ENCODE measurements at places on chromosomes 1 and 21.

DNA sequence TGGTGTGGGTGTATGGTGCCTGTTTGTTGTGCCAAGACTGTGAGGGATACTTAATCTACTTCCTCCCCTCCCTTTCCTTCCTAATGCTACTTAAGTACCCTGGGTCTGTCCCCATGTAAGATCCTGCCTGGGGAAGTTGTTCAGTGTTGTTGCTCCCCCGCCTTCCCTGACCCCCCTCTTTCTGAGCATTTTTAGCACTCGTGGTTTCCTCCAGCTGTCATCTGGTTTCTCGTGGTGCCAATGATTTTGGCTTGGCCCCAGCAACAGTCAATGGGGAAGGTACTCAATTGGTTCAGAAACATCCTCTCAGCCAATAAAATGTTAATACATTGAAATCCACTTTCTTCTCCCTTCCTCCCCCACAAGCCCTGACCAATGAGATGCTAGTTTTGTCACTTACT is 8.0 kb upstream of the B4GALT3 start:
- no peak for DNase-seq

GRCh38 chr1:219381396-219381795 is 207.7 kb downstream of the LYPLAL1 start:
- no peak for DNase-seq

GRCh38 chr1:76827066-76827465 is 40.2 kb upstream of the ST6GALNAC5 start:
- no peak for DNase-seq

DNA sequence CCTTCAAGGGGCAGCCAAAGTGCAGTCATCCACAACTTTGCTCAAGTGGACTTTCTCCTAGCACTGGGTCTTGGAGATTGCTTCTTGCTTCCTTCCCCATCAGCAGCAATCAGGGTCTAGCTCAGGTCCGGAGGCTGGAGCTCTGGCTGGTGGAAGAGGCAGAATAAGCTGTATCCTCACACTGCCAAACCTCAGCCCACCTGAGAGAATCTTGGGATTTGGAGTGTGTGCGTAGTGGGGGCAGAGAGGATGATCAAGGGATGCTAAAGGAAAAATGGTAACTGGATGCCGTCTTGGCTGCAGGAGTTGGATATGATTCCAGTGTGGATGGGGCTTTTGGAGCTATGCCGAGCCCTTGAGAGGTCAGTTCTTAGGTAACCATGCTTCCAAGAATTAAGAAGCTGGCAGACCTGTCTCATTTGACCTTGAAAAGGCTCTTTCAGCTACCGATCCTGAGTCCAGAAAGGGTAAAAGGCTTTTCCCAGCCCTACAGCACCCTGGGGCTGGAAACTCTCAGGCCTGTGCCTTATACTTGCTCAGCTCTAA is 4.5 kb upstream of the NFASC start:
- DNase-seq, result no peak

Measured in retina (tissue), 1 donor.